ENCODE measurements at places on chromosomes 1 and 21.
A peak's percentile ranks its signal among the peaks of the same experiment; 100 is the strongest.

DNA sequence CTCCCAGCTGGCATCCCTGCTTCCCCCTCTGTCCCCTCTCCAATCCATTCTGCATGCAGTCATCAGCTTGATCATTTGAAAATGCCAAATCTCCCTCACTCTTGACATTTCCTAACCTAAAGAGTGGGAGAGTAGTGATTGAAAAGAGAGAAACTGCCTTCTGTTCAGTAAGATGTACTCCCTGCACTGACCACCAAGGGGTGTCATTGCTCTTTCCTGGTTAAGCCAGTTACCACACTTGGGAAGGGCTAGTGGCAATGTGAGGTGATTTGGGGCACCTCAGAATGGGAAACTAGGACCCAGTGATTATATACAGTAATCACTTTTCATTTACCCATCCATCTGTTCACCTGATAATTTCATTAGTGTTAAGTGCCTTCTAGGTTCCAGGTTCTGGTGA, 6.9 kb upstream of the TMEM269 start:
- no peak for DNase-seq

DNA sequence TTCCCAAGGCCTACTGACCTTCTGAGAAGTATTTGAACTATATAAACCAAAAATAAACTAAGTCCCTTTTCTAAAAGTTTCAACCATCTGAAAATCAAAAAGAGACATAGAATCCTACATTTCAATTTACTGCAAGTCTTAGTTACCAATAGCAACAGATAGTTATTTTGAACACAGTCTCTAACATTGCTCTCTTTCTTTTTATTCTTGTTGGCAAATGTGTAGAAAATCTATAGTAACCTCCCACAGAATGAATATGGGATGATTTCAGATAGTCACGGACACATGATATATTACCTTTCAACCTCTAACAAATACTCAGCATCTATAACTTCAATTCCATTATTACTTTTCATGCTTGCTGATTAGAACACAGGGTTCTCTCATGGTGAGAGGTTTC, 68.9 kb upstream of the RAB3GAP2 start:
- no peak for DNase-seq

GRCh38 chr1:243261390-243261789, 5.5 kb downstream of the SDCCAG8 start:
- no peak for DNase-seq

GRCh38 chr21:29104239-29104708, 26.2 kb upstream of the MAP3K7CL start:
- no peak for DNase-seq

DNA sequence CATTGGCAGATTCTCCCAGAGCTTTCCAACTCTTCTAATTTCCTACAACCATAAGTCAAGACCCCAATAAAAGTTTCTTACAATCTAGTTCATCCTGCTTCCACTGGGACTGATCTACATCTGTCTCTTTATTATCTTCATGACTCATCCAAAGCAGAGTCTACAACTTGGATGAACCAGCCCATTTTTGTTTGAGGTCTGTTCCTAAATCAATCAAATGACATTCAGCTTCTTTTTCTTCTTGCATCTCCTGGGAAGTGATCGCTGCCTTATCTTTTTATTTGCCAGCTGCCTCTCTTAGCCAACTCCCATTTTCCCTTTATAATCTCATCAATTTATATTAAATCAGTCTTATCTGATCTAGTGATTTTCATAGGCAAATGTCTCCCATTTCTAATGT, 105.6 kb downstream of the ERG start:
- DNase-seq, result no peak

DNA sequence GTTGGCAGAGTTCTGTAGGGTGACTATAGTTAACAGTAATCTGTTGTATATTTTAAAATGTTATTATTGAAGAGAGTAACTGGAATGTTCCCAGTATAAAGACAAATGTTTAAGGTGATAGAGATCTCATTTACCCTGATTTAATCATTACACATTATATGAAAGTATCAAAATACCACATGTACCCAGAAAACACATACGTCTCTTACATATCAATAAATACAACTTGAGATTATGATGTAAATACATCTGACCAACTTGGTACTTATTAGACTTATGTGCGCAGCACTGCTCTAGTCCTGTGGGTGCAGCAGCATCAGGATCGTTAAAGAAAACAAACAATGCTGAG, 670 bp upstream of the PARK7 start:
- DNase-seq, result no peak

DNA sequence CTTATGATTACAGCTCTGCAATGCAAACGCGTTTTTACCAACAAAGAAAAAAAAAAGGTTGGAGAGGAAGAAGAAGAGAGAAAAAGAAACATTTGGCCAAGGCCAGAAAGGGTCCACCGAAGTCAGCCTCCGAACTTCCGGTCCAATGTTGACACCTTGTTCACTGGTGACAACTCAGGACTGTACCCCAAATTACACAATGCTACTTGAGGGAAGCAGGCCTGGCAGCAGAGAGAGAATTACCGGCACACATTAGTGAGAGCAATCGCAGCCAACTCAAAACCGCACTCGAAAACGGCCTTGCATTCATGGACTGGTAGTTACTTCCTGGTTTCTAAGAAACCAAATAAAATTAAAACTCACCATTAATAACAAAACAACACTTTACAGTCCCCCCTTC, 652.5 kb downstream of the KIF26B start:
- DNase-seq, result no peak

DNA sequence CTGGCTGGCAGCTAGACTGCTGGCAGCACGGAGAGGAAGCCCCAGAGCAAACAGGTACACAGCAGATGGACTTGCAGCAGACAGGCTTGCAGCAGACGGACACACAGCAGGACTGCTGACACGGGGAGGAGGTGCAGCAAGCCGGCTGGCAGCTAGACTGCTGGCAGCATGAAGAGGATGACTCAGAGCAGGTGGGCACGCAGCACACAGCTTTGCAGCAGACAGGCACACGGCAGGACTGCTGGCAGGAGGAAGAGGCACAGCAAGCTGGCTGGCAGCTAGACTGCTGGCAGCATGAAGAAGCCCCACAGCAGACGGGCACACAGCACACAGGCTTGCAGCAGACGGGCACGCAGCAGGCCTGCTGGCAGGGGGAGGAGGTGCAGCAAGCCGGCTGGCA, 498 bp downstream of the KRTAP10-2 start:
- no peak for DNase-seq

DNA sequence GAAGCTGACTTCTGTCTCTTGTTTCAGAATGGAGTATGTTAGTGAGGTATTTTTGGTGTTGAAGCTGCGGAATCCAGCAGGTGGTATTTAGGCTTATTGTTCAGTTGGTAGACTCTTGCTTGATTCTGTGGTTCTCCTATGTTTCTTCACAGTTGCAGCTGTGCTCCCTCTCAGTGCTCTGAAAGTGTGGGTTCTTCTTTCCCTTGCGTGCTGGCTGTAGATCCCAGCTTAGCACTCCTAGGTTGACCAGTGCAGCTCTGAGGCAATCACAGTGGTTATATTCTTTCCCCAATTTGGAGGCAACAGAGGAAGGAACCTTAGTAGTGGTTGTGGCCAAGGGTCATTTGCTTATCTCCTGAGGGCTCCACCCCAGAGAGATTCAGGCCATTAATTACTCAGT, 269.2 kb upstream of the NRIP1 start:
- no peak for DNase-seq

DNA sequence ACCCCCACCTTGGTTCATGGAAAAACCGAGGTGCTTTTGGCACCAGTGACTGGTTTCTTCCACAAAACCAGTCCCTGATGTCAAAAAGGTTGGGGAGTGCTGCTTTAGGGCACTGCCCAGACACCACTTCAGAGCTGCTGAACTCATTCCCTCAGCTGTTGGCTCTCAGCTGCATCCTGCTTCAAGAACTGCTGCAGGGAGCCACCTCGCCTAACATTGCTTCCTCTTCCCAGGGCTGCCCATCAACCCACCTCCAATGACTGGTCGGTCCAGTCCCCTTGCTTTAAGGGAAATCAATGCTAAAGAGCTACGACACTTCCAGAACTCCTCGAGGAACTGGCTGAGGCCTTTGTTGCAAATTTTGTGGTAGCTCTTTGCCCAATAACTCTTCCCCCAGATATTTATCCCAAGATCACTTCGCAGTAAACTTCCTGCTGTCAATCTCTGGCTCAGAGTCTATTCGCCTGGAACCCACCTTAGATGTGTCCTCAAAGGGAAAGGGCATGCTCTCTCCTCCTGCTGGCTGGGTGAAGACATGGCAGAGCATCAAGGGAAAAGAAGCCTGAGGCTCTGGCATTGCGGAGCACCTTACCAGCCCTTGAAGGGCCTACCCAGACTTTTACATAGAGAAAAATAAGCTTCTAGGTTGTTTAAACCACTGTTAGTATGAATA, 29.0 kb downstream of the C1orf52 start:
- DNase-seq, result no peak

DNA sequence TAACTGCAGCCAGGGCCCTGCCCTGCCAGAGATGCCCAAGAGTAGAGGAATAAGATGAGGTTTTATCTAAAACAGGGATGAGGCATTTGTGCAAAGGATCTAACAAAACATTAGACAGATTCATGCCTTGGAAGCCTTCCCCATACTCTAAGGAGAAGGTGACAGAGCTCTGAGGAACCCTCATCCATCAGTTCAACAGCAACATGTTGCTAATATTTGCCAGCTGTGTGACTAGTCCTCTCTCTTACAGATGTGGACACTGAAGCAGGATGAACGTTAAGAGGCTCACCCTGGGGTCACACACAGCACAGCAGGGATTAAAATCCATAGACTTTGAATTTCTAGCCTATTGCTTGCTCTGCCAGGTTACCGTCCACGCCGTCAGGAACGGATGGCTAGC, 99.0 kb downstream of the ZBTB18 start:
- no peak for DNase-seq

DNA sequence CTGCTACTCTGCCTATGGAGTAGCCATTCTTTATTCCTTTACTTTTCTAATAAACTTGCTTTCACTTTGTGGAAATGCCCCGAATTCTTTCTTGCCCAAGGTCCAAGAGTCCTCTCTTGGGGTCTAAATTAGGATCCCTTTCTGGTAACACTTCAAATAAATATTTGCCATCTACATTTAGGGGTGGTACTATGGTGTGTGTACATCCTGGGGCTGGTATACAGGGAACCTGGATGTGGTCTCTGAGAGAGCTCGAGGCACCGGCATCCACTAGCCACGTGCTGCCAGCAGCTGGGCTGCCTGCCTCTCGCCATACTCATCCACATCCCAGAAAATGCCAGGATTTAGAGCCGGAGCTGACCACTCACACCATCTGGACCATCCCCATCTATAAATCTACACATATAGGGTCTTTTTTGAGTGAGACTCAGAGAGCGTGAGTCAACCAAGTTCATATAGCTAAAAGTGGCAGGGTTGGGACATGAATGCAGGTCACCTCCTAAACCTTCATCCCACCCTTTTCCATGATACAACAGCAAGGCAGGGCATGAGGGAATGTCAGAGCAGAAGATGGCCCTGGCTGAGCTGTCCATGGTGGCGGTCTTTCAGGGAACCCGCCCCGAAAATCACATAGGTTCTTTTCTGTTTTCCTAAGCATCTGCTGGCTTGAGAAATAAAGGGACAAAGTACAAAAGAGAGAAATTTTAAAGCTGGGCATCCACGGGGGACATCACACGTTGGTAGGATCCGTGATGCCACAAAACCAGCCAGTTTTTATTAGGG, 76.6 kb upstream of the F3 start:
- DNase-seq, result no peak

GRCh38 chr1:214460304-214460916, 91.0 kb downstream of the PTPN14 start:
- DNase-seq, result no peak

GRCh38 chr1:58818976-58819375, 35.1 kb upstream of the JUN start:
- no peak for DNase-seq

- no peak for DNase-seq
Observed at GRCh38 chr1:208668991-208669390, 424.8 kb upstream of the PLXNA2 start.

DNA sequence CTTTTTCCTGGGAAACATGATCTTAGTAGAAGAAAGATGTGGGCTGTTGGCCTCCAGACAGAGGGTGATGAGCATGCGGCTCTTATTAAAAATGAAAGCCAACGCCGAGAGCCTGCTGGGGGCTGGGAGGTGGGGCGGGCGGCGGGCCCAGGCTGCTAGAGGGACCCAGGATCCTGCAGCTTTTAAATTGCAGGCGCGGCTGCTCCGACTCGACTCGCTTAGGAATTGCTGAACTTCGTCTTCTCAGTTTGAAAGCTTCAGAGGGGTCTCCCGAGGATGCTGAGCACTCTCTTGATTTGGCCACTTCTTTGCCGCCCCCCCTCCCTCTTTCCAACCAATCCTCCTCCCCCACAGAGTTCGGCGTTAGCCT, 1.2 kb downstream of the AGPAT3 start:
- peak; percentile 16 for DNase-seq

DNA sequence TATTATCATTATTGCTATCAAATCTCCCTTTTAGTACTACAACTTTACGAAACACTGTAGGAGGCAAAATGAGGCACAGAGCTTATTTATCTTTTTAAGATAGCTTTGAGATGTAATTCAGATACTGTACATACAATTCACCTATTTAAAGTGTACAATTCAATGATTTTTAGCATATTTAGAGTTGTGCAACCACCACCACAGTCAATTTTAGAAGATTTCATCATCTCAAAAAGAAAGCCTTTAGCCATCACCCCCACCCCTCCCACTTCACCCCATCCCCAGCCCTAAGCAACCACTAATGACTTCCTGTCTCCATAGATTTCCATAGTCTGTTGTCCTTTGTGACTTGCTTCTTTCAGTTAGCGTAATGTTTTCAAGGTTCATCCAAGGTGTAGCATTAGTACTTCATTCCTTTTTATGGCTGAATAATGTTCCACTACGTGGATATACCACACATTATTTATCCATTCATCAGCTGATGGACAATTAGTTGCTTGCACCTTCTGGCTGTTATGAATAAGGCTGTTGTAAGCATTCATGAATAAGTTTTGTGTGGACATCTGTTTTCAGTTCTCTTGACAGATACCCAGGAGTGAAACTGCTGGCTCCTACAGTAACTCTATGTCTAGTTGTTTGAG, 9.4 kb upstream of the CAPN9 start:
- no peak for DNase-seq

DNA sequence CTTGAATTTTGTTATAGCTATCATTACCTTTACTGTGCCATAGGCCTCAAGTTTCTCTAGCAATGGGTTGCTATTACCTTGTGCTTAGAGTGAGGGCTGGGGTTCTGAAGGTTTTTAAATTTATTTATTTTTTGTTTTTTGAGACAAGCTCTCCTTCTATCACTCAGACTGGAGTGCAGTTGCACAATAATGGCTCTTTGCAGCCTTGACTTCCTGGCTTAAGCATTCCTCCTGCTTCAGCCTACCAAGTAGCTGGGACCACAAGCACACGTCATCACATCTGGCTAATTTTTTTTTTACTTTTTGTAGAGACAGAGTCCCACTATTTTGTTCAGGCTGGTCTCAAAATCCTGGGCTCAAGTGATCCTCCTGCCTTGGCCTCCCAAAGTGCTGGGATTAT, 41.5 kb downstream of the SNX27 start:
- DNase-seq, result no peak

Data from occipital lobe (tissue), 3 donors.